ENCODE measurements at places on chromosomes 7 and 10.
A peak's percentile ranks its signal among the peaks of the same experiment; 100 is the strongest.

- DNase-seq, result peak; percentile 72
These were observed 13.9 kb downstream of the ARHGAP19 start for GRCh38 chr10:97278491-97278989.

- no peak for DNase-seq
These were observed 80.8 kb downstream of the NKX6-2 start for GRCh38 chr10:132705173-132705572.

DNA sequence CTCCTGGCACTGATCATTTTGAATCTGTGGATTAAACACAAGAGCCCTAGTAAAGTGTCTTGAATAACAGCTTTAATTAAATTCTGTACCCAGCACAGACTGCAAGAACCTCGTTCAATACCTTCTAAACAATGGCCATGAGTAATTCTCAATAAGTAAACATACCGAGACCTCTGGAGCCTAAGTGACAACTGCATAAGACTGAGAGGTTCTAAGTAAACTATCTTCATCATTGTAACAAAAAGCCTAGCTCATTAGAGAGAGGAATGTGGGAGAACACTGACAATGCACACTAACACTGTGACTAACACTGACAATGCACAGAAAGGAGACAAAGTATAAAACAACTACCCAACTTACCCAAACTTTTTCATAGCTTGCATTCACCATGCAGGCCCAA, 117.4 kb downstream of the ELAPOR2 start:
- peak; percentile 35 for DNase-seq

DNA sequence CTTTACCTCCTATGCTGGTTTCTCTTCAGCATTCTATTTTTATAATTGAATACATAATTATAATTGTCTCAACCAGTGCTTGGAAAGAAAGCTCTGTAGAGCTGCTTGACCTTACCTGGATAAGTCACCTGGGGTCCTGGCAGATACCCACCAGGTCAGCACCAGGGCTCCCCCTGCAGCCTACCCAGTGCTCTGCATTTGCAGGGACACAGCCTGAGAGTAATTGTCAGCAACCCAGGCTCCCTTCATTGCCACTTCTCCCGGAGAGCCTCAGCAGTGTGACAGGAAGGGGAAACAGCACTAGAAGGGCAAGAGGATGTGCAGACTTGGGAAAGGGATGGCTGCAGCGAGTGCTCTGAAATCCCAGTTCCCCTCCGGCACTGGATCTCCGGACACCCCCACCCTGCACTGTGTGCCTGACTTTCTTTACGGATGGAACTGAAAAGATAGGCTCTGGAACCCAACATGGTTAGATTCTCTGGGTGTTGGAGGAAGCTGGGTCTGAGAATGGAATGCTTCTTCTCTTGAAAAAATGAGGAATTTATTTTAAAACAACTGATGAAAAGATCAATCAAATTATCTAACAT, 11.4 kb upstream of the PAX4 start:
- DNase-seq, result no peak

- no peak for DNase-seq
These were observed 17.2 kb downstream of the PILRA start for GRCh38 chr7:100390286-100391009.

DNA sequence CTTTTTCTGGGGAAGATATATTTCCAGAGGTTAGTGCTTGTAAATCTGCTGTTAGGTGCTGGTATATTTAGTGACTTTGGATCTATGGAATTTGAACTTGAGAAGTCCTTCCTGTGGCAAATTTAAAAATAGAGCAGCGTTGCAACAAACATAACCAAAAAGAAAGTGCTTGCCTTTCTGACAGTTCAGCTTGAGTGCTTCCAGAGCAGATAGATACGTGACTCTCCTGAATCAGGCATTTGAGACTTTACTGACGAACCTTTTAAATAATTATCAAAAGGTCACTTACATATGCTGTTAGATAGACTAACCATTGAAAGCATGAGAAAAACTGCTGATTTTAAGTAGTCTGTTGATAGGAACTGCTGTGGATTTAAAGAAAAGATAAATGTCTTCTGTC, 387.5 kb upstream of the LRRTM3 start:
- no peak for DNase-seq

- DNase-seq, result no peak
These were observed 29.1 kb downstream of the TMEM130 start for GRCh38 chr7:98840722-98841121.

Measured in H4 (cell line).